AG09319 (cell line): ENCODE measurements at places on chromosomes 12 and 14.

- no peak for DNase-seq
Measured at GRCh38 chr14:22678221-22678620, 34.1 kb upstream of the OR6J1 start.

GRCh38 chr12:94545935-94546771 is 86.5 kb upstream of the CEP83 start:
- DNase-seq: peak; percentile 8

DNA sequence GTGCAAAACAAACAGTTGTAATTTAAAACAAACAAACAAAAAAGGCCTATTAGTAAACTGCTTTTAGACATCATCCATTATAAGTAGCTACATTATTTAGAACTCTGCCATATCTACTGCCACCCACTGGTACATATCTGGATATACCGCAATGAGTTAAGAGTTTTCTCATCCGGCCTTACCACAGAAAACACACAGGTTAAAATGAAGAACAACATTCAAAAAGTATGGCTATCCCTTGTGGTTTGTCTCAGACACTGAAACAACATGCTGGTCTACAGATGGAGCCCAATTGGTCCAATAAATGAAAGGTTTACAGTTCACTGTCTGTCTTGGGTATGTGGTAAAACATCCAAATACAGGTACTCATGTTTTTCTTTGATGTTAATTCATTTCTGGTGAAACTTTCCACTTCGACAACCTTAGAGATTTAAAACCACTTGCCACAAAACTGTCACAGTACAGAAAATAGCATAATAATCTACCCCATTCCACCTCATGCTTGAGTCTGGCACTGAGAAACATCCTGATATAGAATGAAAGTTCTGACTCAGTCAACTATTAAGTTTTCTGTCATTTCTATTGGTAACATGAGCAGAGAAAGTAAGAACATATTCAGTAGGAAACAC is 354.3 kb downstream of the CEP128 start:
- peak; percentile 27 for DNase-seq

- DNase-seq: peak; percentile 47
Measured at GRCh38 chr14:76773188-76773885, 12.1 kb downstream of the VASH1 start.

GRCh38 chr12:95582230-95583058 is 31.2 kb upstream of the USP44 start:
- no peak for DNase-seq

GRCh38 chr14:50608302-50608851 is 48.4 kb downstream of the ATL1 start:
- DNase-seq: peak; percentile 49
